T-helper 1 cell (primary cell): ENCODE measurements at places on chromosomes 1 and 21.

GRCh38 chr1:4658643-4659628 is 4.5 kb downstream of the AJAP1 start:
- DNase-seq = no peak

DNA sequence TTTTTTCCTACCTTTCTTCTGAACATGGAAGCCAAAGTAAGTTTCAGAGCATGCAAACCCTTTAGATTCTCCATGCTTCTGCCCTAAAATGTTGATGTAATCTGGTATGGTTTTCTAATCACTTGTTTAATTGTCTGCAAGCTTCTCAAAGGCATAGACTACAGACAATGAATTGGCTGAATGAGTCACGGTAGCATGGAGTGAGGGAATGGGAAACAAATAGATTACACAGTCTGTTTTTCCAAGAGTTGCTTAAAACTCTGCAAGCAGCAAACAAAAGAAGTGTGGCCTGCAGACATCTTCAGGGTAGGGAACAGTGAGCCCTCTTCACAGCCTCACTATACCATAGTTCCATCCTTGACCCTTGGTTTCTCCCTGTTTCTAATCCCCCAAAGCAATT is 326.0 kb downstream of the BARHL2 start:
- no peak for DNase-seq

DNA sequence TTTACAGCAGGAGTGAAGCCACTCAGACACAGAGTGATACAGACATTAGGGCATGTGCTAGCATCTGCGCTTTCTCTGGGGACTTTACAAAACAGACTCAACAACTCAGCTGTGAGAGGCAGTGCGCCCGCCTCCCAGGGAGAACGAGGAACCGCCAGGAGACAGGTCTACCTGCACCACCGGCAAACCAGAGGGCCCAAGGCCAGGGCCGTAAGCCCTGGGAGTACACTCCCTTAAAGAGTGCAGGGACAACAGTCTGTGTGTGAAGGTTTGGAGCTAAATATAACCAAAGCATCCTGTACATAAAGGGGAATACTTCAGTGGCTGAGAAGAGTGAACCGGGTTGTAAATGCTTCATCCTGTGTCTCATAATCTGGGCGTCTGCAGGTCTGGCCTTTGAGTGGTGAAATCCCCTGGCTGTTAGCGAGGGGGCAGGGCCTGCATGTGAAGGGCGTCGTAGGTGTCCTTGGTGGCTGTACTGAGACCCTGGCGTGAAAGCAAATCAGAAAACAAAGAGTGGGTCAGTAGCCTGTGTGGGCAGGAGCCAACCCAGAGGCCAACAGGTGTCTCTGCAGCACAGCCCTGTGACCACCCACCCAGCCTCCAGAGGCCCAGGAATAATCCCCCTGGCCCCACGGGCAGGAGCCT is 86.9 kb downstream of the CD247 start:
- no peak for DNase-seq

DNA sequence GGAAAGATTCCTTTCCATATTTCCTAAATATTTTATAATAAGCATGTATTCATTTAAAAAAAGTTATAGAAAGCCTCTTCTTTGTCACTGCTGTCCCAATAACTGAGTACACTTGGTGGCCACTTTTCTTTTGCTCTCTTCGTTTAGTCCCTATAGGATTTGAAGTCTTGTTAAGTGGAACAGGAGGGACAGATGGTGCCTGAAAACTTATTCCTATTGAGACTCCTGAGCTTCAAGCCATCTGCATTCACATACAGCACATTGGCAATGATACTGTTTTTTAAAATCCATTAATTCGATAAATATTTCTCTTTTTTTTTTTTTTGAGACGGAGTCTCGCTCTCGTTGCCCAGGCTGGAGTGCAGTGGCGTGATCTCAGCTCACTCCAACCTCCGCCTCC is 2.0 kb upstream of the ZBTB40 start:
- DNase-seq = no peak

GRCh38 chr1:245752561-245752960 is 597.8 kb downstream of the KIF26B start:
- no peak for DNase-seq

DNA sequence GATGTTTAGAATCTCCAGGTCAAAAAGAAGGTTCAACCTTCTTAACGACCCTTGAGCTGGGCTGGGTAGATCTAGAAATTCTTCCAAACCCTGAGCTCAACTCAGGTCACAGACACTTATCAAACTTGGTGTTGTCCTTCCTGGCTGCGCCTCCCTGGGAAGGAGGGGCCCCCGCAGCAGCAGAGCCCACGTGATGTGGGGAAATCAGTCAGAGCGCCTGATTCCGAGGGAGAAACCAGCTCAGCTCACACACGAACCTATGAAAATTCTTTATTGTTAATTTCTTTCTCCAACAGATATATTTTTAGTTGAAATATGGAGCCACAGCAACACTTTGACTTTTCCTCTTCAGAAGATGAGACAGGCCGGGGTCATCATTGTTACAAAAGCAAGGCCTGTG is 24.3 kb upstream of the CLSTN1 start:
- DNase-seq = no peak

- DNase-seq = no peak
Measured at GRCh38 chr21:16113052-16113715, 383.4 kb downstream of the USP25 start.

DNA sequence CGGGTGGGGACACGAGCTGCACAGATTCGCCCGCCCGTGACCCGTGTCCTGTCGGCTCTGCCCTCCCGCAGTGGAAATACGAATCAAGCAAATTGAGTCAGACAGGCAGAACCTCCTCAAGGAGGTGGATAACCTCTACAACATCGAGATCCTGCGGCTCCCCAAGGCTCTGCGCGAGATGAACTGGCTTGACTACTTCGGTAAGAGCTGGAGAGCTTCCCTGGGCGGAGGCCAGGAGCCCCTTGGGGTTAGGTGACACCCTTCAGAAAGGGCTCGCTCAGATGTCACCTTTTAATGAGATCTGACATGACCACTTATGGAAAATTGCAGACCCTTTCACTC is 489 bp downstream of the CDCA8 start:
- DNase-seq = no peak
